ENCODE measurements at places on chromosomes 2 and 18.

- no peak for DNase-seq
Measured at GRCh38 chr2:58904095-58904494, 663.0 kb upstream of the FANCL start.

DNA sequence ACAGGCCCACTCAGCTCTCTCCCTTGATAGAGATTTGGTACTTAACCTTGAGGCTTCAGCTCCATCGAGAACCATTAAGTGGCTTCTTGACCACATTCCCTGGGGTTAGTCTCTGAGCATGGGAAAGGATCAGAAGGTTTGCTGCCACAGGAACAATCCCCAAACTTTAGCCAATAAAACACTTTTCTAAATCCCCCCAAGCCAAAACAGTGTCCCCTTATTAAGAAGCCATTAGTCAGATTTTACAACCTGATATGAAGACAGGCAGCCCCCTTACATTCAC lies 37.7 kb upstream of the SLC8A1 start:
- no peak for DNase-seq

GRCh38 chr2:33104052-33104623 lies 157.4 kb downstream of the LTBP1 start:
- DNase-seq, result no peak

DNA sequence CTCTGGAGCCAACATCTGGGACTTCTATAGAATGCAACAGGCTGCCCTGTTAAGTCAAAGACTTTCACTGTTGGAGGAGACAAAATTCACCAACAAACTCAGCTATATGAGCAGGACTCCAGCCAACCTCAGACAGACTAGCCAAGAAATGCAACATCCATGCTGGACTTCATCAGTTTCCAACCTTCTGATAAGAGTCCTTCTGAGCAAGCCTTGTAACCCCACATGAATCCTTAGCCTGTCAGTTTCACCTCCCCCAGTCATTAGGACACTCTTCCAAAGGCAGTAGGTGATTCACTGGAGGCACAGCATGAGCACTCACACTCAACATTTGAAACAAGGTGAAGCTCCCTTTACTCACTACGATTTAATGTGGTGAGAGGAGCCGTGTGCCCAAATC lies 5.8 kb downstream of the TBC1D8 start:
- DNase-seq, result no peak

DNA sequence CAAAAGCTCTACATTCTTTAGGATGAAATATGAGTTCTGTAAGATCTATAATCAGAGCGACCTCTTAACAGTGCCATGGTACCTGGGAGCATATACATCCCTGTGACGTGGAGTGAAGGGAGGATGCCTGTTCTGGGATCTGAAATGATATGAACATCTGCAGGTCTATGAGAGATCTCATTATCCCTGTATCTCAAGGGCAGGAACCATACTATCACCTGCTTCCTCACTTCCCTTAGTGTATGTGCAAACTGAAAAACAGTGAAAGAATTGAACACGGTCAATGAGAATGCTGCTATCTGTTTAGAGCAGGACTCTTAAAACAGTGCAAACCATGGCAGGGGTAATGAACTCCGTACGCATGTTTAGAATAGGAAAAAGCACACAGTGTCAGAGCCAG lies 364.0 kb downstream of the LPIN1 start:
- DNase-seq, result no peak

GRCh38 chr2:127415593-127416505 lies 2.4 kb upstream of the PROC start:
- DNase-seq, result no peak

DNA sequence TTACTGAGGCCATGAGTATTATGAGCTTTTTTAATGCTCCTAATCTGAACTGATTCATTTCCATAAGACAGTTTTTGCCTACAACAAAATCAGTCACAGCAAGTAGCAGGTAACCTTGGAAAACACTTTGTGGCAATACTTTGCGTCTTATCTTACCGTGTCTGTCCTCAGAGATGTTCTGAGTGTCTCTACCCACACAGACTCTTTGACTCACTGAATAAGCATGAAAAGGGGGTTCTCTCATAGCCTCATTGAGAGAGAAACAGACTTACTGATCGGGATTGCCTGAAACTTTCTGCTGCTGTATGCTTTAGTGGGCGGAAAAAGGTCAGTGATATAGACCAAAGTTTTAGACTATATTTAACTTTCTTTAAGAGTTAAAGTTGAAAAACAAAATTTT lies 92.6 kb downstream of the MYL12B start:
- DNase-seq, result no peak

GRCh38 chr18:5389356-5389755 lies 93.8 kb upstream of the ZBTB14 start:
- DNase-seq, result no peak

GRCh38 chr2:503288-503999 lies 173.8 kb downstream of the TMEM18 start:
- DNase-seq, result no peak

GRCh38 chr2:231318436-231318835 lies 77.1 kb upstream of the B3GNT7 start:
- no peak for DNase-seq

DNA sequence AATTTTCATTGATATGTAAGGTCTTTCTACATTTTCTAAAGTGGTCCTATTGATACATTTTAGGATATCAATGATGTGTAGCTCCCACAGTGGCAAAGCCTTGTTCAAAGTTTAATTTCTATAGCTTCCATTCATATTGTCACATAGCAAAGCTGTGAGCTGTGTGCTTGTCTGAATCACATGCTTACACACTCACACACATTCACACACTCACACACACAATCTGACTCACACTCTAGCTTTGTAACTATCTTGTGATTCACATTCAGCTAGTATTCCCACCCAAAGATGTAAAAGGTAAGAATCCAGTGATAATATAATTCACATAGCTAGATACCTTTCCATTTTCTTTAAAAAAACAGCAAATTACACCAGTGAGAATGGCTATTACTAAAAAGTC lies 58.7 kb downstream of the MAPRE2 start:
- no peak for DNase-seq

GRCh38 chr2:20627712-20628380 lies 23.1 kb downstream of the HS1BP3 start:
- no peak for DNase-seq

- no peak for DNase-seq
Measured at GRCh38 chr2:121363632-121364420, 78.8 kb upstream of the TFCP2L1 start.

DNA sequence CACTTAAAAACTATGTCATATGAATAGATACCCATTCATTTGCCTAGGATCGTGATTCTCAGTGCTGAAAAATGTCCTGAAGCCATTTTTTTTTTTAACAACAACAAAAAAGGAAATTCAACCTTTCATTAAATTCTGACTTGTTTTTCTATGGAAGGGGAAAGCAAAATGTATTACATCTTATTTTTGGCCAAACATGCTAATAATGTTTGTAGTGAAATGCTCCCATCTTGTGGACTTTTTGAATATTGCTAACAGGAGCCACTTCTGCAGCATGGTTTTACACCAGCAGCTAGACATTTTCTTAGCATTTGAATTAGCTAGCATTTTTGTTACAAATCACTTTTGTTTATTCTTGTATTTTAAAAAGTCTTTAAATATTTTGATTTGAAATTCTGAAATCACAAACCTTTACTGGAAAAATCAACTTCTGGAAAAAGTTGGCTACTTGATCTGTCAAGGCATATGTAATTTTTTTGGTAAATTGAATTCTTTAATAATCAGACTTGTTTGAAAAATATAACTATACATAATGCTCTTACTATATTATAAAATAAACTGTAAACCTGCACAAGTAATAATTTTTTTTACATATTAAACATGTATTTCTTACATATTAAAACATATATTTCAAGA lies 75.8 kb downstream of the KIDINS220 start:
- DNase-seq, result no peak

GRCh38 chr2:171316220-171316619 lies 117.6 kb downstream of the METTL8 start:
- no peak for DNase-seq

DNA sequence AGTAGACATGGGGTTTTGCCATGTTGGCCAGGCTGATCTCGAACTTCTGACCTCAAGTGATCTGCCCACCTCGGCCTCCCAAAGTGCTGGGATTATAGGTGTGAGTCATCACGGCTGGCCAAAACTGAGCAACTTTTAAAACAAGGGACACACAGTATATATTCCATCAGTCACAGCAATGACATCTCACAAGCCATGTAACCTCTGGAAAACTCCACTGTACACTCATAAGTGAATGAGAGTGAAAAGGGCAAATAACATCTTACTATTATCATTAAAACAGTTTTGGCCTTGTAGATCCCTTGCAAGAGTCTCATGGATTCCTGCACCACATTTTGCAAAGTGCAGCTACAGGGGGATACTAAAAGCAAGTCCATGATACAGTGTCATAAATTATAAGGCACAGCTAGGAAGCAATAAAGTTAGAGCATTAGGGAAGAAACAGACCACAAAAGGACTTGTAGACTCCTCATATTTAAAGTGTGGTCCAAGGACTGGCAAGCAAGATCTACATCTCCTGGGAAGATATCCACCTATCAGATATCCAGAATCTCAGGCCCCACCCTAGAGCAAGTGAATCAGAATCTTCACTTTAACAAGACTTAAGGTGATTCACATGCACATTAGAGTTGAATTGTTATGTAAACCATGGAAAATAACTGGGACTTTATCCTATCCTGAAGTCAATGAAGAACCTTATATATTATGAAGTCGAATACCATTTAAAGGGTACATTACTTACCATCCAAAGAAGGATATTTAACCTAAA lies 5.7 kb downstream of the SMC6 start:
- no peak for DNase-seq

GRCh38 chr2:86372641-86373502 lies 35.4 kb upstream of the REEP1 start:
- no peak for DNase-seq

- DNase-seq, result no peak
Measured at GRCh38 chr2:131115752-131116151, 10.6 kb downstream of the PLEKHB2 start.

GRCh38 chr2:139374296-139374850 lies 594.2 kb upstream of the NXPH2 start:
- DNase-seq, result no peak

GRCh38 chr2:15238028-15238427 lies 323.1 kb downstream of the NBAS start:
- DNase-seq, result no peak

- no peak for DNase-seq
Measured at GRCh38 chr2:105297216-105297615, 32.3 kb downstream of the TGFBRAP1 start.
